ENCODE measurements at places on chromosomes 7 and 10. TPM values are rescaled to one million over a fixed set of nuclear protein-coding genes. Genes with fewer than 3 reads are reported as not detected.

DNA sequence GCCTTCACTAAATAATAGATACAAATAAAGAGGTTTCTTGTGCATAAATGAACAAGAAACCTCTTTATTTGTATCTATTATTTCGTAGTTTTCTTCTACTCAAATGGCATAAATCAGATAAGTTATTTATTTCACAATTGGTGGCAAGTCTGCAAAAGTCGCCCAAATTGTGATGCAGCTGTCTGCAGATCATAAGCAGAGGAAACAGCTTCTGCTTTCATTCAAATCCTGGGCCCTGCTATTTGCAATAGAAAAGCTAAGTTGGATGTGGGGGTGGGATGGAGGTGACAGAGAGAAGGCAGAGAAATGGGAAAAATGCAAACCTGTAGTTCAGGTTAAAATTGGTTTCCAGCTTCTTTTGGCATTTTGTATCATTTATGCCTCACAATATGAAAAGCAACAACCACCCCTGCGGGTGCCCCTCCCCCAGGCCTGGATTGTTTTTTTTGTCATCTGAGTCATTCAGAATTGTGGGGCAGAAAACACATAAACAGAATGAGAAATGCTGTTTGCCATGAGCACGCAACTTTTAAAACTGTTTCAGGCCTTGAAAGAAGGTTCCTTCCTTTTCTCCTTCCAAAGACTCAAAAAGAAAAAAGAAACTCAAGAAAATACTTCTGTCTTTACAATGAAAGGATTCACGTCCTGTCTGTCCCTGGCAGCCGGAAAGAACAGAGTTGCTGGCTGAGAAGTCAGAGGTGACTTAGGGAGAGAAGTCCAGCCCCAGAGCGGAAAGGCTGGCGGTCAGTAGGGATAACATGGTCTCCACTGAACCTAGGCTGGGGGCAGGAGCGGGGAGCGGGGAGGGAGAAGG lies 132.9 kb downstream of the BAMBI start:
- no peaks in the 10 kb centered on the region for H3K36me3 ChIP-seq
- H3K4me1 ChIP-seq: no peaks in the 10 kb centered on the region
- no peak overlapping the region for H3K27ac ChIP-seq
- H3K4me3 ChIP-seq: no peak overlapping the region
- no peak for DNase-seq
- H3K27me3 ChIP-seq: peaks cover 23% of the 10 kb centered on the region

- peaks cover 6% of the 10 kb centered on the region for H3K27me3 ChIP-seq
- H3K4me1 ChIP-seq: no peaks in the 10 kb centered on the region
- no peaks in the 10 kb centered on the region for H3K36me3 ChIP-seq
- H3K27ac ChIP-seq: no peak overlapping the region
- DNase-seq: no peak
Measured at GRCh38 chr7:114415064-114415989, 712 bp downstream of the FOXP2 start.

Gene HOXA7
- not detected for total RNA-seq

DNA sequence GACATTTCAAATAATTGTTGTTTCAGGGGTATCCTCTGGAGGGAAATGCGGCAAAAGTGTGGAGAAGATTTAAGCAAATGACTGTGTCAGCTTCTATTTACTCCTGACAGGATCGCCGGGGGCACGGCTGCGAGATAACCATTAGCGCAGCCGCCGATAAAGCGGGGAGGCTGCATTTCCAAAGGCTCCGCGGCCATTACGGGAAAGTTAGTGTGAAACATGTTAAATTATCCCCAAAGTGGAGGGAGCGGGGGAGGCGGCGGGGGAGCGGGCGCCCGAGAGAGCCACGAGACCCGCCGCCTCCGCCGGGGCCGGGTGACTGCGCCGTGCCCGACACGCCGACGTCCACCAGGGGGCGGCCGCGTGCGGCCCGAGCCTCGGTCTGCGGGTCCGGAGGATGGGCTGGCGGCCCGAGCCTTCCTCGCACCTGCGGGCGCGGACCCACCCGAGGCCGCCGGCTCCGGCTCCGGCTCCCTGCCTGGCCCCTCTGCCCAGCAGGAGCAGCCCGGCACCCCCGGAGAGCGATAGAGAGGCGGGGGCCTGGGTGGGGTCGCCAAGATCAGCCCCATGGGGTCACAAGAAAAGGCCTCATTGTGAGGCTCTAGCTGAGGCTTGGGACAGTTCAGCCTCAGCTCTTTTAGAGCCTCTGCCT lies 74.4 kb upstream of the PAX2 start:
- DNase-seq: peak; percentile 67
- no peak overlapping the region for H3K27ac ChIP-seq
- no peaks in the 10 kb centered on the region for H3K36me3 ChIP-seq
- H3K4me1 ChIP-seq: peaks cover 6% of the 10 kb centered on the region
- H3K27me3 ChIP-seq: peaks cover 59% of the 10 kb centered on the region

DNA sequence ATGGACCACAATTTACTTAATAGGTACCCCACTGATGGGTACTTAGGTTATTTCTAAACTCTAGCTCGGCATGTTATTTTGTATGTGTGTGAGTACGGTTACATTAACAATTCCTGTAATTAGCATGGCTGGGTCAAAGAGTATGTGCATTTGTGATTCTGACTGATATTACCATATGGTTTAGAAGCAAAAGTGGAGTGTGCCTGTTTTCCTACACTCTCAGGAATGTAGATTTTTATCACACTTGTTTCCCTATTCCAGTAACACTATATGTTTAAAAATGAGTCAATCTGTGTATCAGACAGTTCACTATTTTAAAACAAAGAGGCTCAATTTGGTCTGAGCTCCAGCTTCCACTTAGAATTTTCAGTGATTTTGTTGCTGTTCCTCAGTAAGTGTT lies 44.6 kb upstream of the GSDME start:
- no peak overlapping the region for H3K4me3 ChIP-seq
- no peak for DNase-seq
- H3K36me3 ChIP-seq: peaks cover 86% of the 10 kb centered on the region
- no peak overlapping the region for H3K27ac ChIP-seq
- no peaks in the 10 kb centered on the region for H3K27me3 ChIP-seq

Gene ITIH5
- not detected for total RNA-seq

DNA sequence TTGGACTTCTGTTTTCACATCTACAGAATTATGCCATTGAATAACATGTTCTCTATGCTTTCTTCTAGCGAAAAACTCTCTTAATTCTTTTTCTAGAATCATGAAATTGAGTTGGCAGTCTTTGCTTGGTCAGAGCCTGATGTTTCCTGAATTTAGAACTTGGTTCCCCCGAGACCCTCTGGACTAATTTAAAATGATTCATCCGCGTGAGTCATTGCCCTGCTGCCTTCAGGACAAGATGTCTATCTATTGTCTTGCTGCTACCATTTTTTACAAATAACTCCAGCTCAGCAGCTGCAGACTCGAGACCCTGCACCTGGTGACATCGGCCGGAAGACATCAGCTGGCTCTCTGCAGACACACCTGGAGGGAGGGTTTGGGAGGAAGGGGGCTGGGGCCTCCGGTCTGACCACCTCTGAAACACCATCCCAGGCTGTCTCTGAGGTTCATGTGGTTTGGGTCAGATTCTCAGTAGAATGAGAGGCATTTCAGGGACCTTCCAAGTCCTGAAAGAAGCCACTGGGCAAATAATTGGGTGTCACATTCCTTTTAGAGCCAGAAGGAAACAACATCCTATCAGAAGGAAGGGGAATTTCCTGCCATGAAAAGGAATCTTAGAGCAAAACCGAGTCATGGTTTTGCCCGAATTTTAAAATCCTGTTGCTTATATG lies 20.9 kb upstream of the KLF6 start:
- H3K4me1 ChIP-seq: peaks cover 63% of the 10 kb centered on the region
- no peaks in the 10 kb centered on the region for H3K27me3 ChIP-seq
- peak; percentile 69 for DNase-seq
- H3K4me3 ChIP-seq: peak overlapping the region; percentile 67
- H3K27ac ChIP-seq: no peak overlapping the region
- H3K36me3 ChIP-seq: no peaks in the 10 kb centered on the region

DNA sequence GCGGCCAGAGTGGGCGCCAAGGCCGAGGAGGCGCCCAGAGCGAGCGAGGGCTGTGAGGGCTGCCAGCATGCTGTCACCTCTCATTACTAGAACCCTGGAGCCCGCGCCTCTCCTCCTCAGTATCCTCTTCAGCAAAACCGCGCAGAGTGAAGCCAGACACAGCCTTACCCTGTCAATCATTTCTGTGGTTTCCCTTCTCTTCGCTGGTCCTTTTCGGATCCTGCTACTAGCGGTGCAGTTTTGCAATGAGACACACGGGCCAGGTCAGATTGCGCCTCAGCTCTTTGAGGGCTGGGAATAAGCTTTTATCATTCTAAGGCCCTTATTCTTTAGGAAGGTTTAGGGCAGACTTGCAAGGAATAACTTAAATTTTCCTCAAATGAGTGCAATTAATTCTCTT lies 55.5 kb upstream of the FAM171A1 start:
- no peaks in the 10 kb centered on the region for H3K4me1 ChIP-seq
- no peaks in the 10 kb centered on the region for H3K36me3 ChIP-seq
- H3K27me3 ChIP-seq: peaks cover 4% of the 10 kb centered on the region
- H3K27ac ChIP-seq: no peak overlapping the region

- H3K27me3 ChIP-seq: no peaks in the 10 kb centered on the region
- H3K4me3 ChIP-seq: no peak overlapping the region
- no peaks in the 10 kb centered on the region for H3K4me1 ChIP-seq
- DNase-seq: peak; percentile 34
Measured at GRCh38 chr7:24665564-24666294, 91.5 kb downstream of the GSDME start.

DNA sequence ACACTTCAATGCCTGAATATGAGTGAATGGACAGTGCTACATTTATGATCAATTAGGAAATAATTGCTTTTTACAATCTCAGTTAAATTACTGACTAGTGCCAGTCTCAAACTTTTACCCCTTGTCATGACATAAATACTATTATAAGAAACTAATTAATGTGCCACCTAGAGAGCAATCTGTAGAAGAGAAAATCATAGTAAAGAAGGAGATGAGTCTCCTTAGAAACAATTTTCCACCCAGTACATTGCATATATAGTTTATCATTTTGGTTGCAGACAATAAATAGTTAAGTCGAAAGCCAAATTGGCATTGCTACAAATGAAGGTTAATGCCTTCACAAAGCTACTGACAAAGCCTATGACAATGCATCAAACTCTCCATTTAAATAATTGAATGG lies 68.6 kb downstream of the SLC13A1 start:
- H3K4me1 ChIP-seq: no peaks in the 10 kb centered on the region
- DNase-seq: no peak
- no peak overlapping the region for H3K4me3 ChIP-seq
- H3K27me3 ChIP-seq: no peaks in the 10 kb centered on the region

- no peaks in the 10 kb centered on the region for H3K36me3 ChIP-seq
- no peak overlapping the region for H3K4me3 ChIP-seq
- no peak for DNase-seq
- no peaks in the 10 kb centered on the region for H3K4me1 ChIP-seq
- no peaks in the 10 kb centered on the region for H3K27me3 ChIP-seq
Measured at GRCh38 chr10:1762076-1762475, 24.8 kb upstream of the ADARB2 start.

- no peaks in the 10 kb centered on the region for H3K27me3 ChIP-seq
- H3K4me3 ChIP-seq: no peak overlapping the region
- DNase-seq: no peak
- no peak overlapping the region for H3K27ac ChIP-seq
- no peaks in the 10 kb centered on the region for H3K36me3 ChIP-seq
Measured at GRCh38 chr10:52959810-52960209, 187.2 kb upstream of the MBL2 start.

DNA sequence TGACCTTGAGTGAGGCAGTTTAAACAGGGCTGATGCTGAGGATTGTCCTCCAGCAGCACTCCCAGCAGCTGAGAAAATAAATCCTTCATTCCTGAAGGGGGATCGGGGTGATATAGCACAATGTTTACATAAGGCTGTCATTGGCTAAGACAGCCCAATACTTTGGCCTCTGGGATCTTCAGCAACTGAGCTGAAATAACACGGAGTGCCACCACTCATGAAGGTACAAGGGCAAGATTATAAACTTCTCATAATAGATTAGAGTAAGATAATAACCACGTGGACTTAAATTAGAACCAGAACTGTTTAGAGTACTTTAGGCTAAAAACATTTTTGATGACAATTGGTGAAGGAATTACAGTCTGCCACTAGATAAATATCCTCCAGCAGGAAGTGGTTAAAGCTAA lies 70.0 kb upstream of the PAPSS2 start:
- H3K36me3 ChIP-seq: no peaks in the 10 kb centered on the region
- H3K27me3 ChIP-seq: peaks cover 17% of the 10 kb centered on the region
- H3K4me1 ChIP-seq: no peaks in the 10 kb centered on the region

Gene AKR1C4
- total RNA-seq: not detected

Gene PARG
- total RNA-seq: 28.5 TPM

Gene LEP
- not detected for total RNA-seq

Gene HOXA11
- not detected for total RNA-seq
